ENCODE measurements at places on chromosomes 1 and 21. TPM values are rescaled to one million over a fixed set of nuclear protein-coding genes. Genes with fewer than 3 reads are reported as not detected.

AADACL3 gene
- not detected for total RNA-seq

ASTN1 gene
- under 0.01 TPM for total RNA-seq

AMY2A gene
- total RNA-seq, result not detected

OR2T35 gene
- not detected for total RNA-seq

KCNT2 gene
- total RNA-seq, result 10.5 TPM
